ENCODE measurements at places on chromosomes 16 and 17.

GRCh38 chr17:4720787-4721186, 10.4 kb downstream of the ARRB2 start:
- no peak for DNase-seq

DNA sequence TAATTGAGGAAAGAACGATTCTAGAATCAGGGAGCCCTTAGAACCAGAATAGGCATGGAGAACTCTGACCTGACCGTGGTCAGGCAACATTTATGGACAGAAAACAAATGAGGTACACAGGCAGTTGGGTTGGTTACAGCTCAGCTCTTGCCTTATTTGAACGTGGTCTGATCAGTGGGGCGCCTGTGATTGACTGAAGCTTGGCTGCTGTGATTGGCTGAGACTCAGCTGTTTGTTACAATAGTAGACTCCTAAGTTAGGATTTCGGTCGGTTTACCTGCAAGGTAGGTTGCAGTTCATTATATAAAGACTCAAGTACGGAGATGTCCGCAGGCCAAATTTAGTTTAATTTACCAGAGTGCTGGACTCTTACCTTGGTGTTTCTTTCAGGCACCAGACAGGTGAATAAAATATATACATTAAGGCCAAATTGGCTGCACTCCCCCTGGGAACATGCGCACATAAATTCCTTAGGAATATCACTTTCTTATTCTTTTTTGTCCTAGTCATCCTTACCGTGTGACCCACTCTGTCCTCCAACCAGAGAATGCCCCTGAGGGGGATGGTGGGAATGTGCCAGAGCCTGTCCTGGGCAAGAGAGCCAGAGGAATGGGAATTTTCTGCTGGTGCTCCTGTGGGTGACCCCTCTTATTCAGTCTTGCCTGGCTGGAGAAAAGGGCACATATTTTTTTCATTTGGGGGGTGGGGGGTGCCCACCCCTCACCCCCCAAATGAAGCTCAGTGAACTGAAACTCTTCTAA, 7.5 kb upstream of the CSNK2A2 start:
- DNase-seq = no peak

GRCh38 chr17:59815965-59816364, 76.8 kb downstream of the TUBD1 start:
- no peak for DNase-seq

DNA sequence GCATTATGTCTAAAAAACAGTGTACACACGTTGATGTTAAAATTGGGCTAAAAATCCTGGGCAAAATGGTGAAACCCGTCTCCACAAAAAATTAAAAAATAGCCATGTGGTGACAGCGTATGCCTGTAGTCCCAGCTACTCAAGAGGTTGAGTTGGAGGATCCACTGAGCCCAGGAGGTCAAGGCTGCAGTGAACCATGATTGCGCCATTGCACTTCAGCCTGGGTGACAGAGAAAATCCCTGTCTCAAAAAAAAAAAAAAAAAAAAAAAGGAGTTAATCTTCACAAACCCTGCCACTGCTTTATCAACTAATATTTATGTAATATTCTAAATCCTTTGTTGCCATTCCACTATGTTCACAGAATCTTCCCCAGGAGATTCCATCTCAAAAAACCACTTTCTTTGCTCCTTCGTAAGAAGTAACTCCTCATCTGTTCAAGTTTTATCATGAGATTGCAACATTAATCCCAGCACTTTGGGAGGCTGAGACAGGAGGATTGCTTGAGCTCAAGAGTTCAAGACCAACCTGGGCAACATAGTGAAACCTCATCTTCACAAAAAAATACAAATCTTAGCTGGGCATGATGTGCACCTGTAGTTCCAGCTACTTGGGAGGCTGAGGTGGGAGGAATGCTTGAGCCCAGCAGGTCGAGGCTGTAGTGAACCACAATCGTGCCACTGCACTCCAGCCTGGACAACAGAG, 1.9 kb upstream of the C16orf87 start:
- DNase-seq = no peak

DNA sequence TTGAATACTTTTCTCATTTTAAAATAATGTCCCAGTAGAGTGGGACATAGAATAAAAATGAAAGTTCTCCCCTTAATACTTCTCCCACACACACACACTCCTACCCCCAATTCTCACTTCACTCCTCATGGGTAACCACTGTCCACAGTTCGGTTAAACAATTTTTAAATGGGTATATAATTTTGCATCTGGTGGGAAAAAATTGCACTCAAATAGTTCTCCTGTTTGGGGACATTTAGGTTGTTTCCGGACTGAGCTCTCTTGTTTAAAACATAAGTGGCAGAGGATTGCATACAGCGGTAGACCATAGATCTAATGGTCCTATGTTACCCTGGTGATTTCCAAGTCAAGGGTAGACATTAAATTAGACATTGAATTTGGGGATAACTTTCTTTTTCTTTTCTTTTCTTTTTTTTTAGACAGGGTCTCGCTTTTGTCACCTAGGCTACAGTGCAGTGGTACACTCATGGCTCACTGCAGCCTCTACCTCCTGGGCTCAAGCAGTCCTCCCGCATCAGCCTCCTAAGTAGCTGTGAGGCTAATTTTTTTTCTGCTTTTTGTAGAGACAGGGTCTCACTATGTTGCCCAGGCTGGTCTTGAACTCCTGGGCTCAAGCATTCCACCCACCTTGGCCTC, 138.3 kb downstream of the SOCS1 start:
- peak; percentile 51 for DNase-seq

GRCh38 chr16:71649704-71650103, 23.7 kb downstream of the MARVELD3 start:
- no peak for DNase-seq

DNA sequence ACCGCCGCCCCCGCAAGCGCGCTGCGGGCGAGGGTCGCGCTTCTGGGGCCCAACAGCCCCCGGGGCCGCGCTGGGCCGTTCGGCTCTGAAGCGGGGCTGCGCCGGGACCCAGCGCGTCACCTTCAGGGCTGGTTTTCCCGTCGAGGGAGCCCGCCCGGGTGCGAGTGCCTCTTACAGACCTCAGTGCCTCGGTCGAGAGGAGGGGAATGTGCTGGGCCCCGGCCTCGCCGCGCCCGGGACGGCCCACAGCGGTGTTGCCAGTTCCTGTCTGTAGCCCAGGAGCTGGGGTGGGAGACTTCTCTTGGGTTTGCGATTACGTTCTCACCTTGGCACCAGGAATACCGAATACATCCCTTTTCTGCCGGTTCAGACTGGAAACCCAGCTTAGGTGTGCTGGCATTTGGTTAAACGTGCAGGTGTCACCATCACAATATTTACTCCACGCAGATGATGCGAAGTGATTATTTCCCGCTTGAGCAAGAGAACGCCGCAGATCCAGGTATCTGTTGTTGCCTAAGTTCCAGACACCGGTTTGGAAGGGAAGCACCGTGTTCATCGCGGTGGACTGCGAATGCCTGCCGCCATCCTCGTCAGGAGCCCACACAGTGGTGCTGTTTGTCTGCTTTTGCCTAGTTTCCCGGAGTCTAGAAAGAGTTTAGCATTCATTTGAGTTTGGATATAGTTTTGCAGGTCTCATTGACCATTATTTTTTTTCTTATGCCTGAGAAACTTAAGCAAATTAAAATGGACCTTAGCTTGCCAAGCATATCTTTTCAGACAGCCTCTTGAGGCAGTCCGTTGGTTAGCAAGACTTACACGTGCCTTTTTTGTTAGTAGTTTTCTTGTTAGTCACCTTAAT, 914 bp downstream of the MAP1LC3B start:
- DNase-seq = peak; percentile 54

GRCh38 chr17:45941395-45941794, 47.0 kb downstream of the MAPT start:
- DNase-seq = no peak

- DNase-seq = no peak
Observed at GRCh38 chr17:58580671-58581070, 66.2 kb upstream of the MTMR4 start.

DNA sequence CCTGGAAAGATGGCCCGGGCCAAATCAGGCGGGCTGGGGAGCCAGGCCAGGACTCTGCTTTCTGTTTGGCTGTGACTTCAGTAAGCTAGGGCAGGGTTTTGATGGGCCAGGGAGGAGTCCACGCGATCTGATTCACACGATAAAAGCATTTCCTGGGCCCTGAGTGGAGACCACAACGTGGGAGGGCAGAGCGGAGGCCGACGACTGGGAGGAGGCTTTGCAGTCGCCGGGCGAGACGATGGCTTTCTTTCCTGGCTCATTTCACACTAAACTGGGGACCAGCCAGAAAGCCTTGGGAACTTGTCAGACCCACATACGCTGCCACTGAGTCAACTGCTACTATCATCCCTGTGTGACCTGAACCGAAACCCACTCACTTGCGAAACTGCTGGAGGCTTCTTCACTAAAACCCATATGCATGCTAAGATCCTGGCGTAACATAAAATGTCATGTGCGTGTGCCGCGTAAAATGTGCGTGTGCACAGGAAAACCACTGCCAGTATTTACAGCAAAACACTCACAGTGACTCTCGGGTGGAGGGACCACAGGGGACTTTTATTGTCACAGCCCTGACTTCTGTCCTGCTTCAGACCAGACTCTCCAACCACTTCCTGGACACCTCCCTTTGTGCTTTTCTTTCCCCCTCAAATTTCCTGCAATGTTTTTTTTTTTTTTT, 14.2 kb upstream of the RHBDF2 start:
- peak; percentile 73 for DNase-seq

All from GM13976 (cell line).